NCI-H1694 treated with DMSO at 0.1 percent for 48 hours (cell line): ENCODE measurements at places on chromosomes 11 and 22.

GRCh38 chr11:20604295-20604803, 4.9 kb downstream of the SLC6A5 start:
- no peak for DNase-seq

GRCh38 chr11:33687733-33688479, 12.7 kb downstream of the C11orf91 start:
- peak; percentile 78 for DNase-seq

- DNase-seq = no peak
Observed at GRCh38 chr22:46031557-46031956, 54.6 kb upstream of the WNT7B start.

- DNase-seq = no peak
Observed at GRCh38 chr11:63747011-63747410, 21.6 kb downstream of the ZFTA start.
